Gastrocnemius medialis (tissue), 4 donors: ENCODE measurements at places on chromosomes 11 and 22. TPM values are rescaled to one million over a fixed set of nuclear protein-coding genes. Genes with fewer than 3 reads are reported as not detected.

TRPM5 gene
- not detected for total RNA-seq

PHETA2 gene
- 1.8 TPM for total RNA-seq

GAB4 gene
- total RNA-seq = not detected

CDCA5 gene
- 1.3 TPM for total RNA-seq

OR51B4 gene
- total RNA-seq = not detected

USP2 gene
- total RNA-seq = 31.8 TPM

TRIM6 gene
- total RNA-seq = 0.29 TPM

SLC17A6 gene
- total RNA-seq = not detected

A4GALT gene
- 5.8 TPM for total RNA-seq

DNA sequence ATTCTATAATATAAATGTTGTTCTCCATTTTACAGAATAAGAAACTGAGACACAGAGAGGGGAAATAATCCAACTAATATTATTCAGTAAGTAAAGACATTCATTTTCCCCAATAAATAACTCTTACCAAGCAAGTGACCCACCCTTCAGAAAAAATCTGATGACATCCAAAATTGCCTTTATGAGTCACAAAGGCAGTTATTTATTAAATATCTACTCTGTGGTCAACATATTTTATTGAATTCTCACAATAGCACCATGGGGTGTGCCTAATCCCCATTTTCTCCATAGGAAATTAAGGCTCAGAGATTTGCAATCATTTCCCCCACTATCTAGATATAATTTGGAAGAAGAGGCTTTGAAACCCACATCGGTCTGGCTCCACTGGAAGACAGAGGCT, 161.5 kb upstream of the ISX start:
- H3K36me3 ChIP-seq = no peaks in the 10 kb centered on the region
- no peaks in the 10 kb centered on the region for H3K27me3 ChIP-seq
- no peaks in the 10 kb centered on the region for H3K4me1 ChIP-seq
- DNase-seq = no peak

DNA sequence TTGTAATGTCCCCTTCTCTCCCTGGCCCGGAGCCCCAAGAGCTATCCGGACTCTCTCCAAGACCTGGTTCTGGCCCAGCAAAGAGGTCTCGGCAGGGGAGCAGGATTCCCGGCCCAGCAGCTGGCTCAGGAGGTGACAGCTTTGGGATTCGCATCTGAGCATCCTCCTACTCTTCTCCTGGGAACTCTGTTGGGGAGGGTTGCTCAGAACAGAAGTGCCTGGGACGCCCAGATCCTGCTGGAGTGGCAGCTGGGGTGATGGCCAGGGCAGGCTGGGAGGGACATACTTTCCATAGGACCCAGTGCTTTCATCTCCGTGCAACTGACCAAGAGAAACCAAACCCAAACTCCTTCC, 83.6 kb upstream of the PRODH start:
- H3K4me1 ChIP-seq = no peaks in the 10 kb centered on the region
- H3K27me3 ChIP-seq = peaks cover 2% of the 10 kb centered on the region
- DNase-seq = no peak
- no peak overlapping the region for H3K4me3 ChIP-seq
- no peak overlapping the region for H3K27ac ChIP-seq

GRCh38 chr11:27205250-27205649, 157.8 kb downstream of the CCDC34 start:
- DNase-seq = no peak
- no peak overlapping the region for H3K27ac ChIP-seq
- H3K36me3 ChIP-seq = no peaks in the 10 kb centered on the region
- peaks cover 42% of the 10 kb centered on the region for H3K4me1 ChIP-seq
- no peak overlapping the region for H3K4me3 ChIP-seq

- no peaks in the 10 kb centered on the region for H3K36me3 ChIP-seq
- H3K27me3 ChIP-seq = no peaks in the 10 kb centered on the region
- no peak for DNase-seq
- peaks cover 33% of the 10 kb centered on the region for H3K4me1 ChIP-seq
- peak overlapping the region; percentile 85 for H3K27ac ChIP-seq
These were observed 559 bp downstream of the MRTFA start for GRCh38 chr22:40635940-40636379.

- no peaks in the 10 kb centered on the region for H3K36me3 ChIP-seq
- H3K4me1 ChIP-seq = no peaks in the 10 kb centered on the region
- no peaks in the 10 kb centered on the region for H3K27me3 ChIP-seq
- H3K4me3 ChIP-seq = no peak overlapping the region
These were observed 76.3 kb downstream of the BUD13 start for GRCh38 chr11:116696381-116696941.

- H3K27me3 ChIP-seq = peaks cover 20% of the 10 kb centered on the region
- H3K4me1 ChIP-seq = no peaks in the 10 kb centered on the region
- no peak overlapping the region for H3K27ac ChIP-seq
- no peaks in the 10 kb centered on the region for H3K36me3 ChIP-seq
- no peak overlapping the region for H3K4me3 ChIP-seq
- DNase-seq = no peak
These were observed 32.9 kb downstream of the TST start for GRCh38 chr22:36986242-36986821.

GRCh38 chr11:65695459-65696241, 16.4 kb upstream of the KAT5 start:
- no peak overlapping the region for H3K27ac ChIP-seq
- no peaks in the 10 kb centered on the region for H3K4me1 ChIP-seq
- no peaks in the 10 kb centered on the region for H3K36me3 ChIP-seq
- H3K27me3 ChIP-seq = no peaks in the 10 kb centered on the region
- no peak overlapping the region for H3K4me3 ChIP-seq
- no peak for DNase-seq

GRCh38 chr11:73995247-73995646, 12.6 kb upstream of the UCP2 start:
- H3K27ac ChIP-seq = no peak overlapping the region
- H3K4me1 ChIP-seq = no peaks in the 10 kb centered on the region
- no peaks in the 10 kb centered on the region for H3K36me3 ChIP-seq
- no peak overlapping the region for H3K4me3 ChIP-seq

DNA sequence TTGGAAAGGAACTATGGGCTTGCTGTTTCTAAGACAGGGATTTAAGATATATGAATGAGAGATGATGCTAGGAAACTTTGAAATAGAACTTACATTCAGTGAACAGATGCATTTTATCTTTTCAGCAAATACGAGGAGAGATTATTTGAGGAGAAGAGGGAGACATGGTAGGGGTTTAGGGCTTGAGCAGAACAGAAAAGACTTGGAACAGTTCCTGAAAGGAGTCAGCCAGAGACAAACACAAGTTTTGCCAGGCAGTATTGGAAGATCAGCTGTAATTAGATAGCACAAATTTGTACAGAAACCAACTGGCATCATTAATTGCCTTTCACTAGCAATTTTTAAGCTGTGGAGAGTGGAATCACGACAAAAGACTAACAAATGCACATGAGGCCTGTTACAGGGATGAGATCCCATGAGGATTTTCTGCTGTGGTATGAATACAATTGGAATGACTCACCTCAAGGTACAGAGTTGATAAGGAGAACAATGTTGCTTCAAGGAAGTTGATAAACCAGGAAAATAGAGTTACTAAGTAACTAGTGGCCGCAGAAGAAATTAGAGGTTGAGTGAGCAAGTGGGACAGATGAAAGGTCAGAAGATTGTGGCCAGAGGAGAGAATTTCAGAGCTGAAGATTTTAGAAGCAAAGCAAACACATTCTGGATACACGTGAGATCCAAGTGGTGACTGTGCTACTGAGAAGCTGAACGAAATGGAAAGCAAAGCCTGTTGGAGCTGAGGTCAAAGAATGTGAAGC, 67.9 kb downstream of the CYB5R2 start:
- no peak overlapping the region for H3K27ac ChIP-seq
- no peaks in the 10 kb centered on the region for H3K27me3 ChIP-seq
- H3K4me3 ChIP-seq = no peak overlapping the region
- no peak for DNase-seq
- peaks cover under 1% of the 10 kb centered on the region for H3K36me3 ChIP-seq

DNA sequence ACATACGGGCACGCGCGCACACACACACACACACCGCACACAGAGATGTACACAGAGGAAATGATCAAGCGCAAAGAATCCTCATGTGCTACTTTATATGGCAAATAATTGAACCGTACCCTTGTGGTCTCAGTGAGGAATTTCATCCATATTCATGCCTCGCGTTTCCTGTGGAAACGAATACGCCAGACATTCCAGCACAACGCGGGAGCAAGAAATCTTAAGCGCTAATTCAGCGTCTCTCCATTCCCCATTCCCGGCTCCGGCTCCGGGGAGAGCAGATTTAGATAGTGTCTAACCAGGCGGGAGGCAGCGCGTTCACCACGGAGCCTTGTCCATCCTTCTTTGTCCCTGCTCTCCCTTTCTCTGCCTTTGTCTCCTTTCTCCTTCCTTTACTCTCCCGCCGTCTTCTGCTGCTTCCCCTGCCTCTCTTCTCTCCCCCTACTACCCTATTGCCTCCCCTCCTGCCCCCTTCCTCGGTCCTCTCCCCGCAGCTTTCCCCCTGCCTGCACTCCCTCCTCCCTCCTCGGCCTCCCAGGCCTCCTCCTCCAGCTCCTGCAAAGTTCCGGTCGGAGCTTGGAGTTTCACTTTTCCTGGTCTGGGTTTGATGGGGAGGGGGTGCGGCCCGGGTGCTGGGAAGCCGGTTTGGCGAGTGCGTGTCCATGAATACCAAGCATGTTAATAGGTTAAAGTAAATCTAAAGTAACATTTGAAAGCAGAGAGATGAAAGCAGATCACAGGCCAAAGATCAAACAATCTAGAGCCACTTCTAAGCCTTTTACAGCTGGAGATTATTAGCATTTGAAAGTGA, 579.3 kb downstream of the BUD13 start:
- peak overlapping the region; percentile 37 for H3K4me3 ChIP-seq
- H3K36me3 ChIP-seq = no peaks in the 10 kb centered on the region
- peaks cover 4% of the 10 kb centered on the region for H3K4me1 ChIP-seq
- H3K27me3 ChIP-seq = peaks cover 29% of the 10 kb centered on the region
- DNase-seq = no peak
- no peak overlapping the region for H3K27ac ChIP-seq

GRCh38 chr11:64340671-64341335, 799 bp downstream of the CCDC88B start:
- H3K36me3 ChIP-seq = no peaks in the 10 kb centered on the region
- H3K27ac ChIP-seq = no peak overlapping the region
- H3K4me3 ChIP-seq = no peak overlapping the region
- no peaks in the 10 kb centered on the region for H3K4me1 ChIP-seq

DNA sequence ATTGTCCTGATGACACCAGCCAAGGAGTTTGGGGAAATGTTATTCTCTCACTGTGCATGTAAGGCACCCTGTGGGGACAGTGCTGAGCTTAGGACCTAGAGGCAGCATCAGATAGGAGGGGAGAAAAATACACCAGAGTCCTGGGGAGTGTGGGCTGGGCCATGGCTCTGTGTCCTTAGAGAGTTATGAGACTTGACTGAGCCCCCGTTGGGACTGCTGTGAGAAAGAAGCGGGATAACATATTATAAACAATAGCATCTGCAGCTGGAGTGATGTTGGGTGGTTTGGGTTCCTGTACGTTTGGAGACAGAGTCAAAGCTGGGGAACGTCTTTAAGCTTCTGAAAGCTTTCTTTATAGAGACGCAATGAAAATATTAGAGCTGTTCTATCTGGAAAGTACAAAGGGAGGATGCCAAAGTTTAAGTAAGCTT, 90.9 kb upstream of the CRTAM start:
- no peaks in the 10 kb centered on the region for H3K36me3 ChIP-seq
- no peak overlapping the region for H3K4me3 ChIP-seq
- no peaks in the 10 kb centered on the region for H3K27me3 ChIP-seq
- no peak for DNase-seq
- no peaks in the 10 kb centered on the region for H3K4me1 ChIP-seq
- H3K27ac ChIP-seq = no peak overlapping the region

DNA sequence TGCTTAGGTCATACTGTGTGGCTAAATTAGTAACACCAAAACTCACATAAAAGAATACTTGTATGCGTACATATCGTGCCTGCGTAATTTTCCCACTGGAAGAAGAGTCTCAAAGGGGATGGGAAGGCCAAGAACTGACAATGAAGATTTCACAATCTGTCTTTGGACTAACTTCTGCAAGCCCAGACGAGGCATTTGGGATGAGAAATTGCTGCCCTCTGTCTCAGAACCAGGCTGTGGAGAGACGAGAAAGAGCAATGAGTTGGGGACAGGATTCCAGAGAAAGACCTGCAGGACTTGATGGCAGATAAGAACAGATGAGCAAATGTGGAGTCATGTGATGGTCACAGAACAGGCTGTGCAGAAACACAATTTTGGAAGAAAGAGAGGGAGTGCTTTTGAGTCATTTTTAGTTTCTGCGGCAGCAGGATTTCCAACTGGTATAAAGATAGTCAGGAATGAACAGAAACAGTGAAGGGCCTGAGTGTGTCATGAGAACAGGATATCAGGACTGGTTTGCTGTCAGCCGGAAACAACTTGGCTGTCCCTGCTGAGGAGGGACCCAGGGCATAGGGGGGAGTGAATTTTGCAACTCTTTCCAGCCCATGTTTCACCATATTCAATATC, 82.7 kb upstream of the CTSC start:
- no peaks in the 10 kb centered on the region for H3K36me3 ChIP-seq
- no peak overlapping the region for H3K4me3 ChIP-seq
- no peaks in the 10 kb centered on the region for H3K27me3 ChIP-seq
- DNase-seq = peak; percentile 22
- H3K4me1 ChIP-seq = no peaks in the 10 kb centered on the region
- H3K27ac ChIP-seq = peak overlapping the region; percentile 69

GRCh38 chr11:103649401-103649895, 387.0 kb upstream of the DDI1 start:
- H3K27me3 ChIP-seq = no peaks in the 10 kb centered on the region
- DNase-seq = no peak
- H3K27ac ChIP-seq = no peak overlapping the region
- no peaks in the 10 kb centered on the region for H3K36me3 ChIP-seq

- DNase-seq = no peak
- H3K27ac ChIP-seq = no peak overlapping the region
- H3K27me3 ChIP-seq = no peaks in the 10 kb centered on the region
These were observed 109.8 kb upstream of the SERPIND1 start for GRCh38 chr22:20663941-20664593.

GRCh38 chr11:34512840-34513681, 533 bp downstream of the ELF5 start:
- no peaks in the 10 kb centered on the region for H3K36me3 ChIP-seq
- no peak overlapping the region for H3K27ac ChIP-seq
- no peak overlapping the region for H3K4me3 ChIP-seq
- no peak for DNase-seq
- no peaks in the 10 kb centered on the region for H3K4me1 ChIP-seq

GRCh38 chr11:20277014-20277413, 86.5 kb upstream of the HTATIP2 start:
- no peaks in the 10 kb centered on the region for H3K4me1 ChIP-seq
- no peak overlapping the region for H3K27ac ChIP-seq
- no peak for DNase-seq
- no peaks in the 10 kb centered on the region for H3K36me3 ChIP-seq
- no peak overlapping the region for H3K4me3 ChIP-seq
- H3K27me3 ChIP-seq = no peaks in the 10 kb centered on the region

GRCh38 chr11:121070951-121071845, 29.8 kb upstream of the TECTA start:
- H3K4me3 ChIP-seq = no peak overlapping the region
- DNase-seq = no peak
- no peaks in the 10 kb centered on the region for H3K4me1 ChIP-seq
- H3K27me3 ChIP-seq = no peaks in the 10 kb centered on the region
- H3K27ac ChIP-seq = no peak overlapping the region
- H3K36me3 ChIP-seq = no peaks in the 10 kb centered on the region

- no peak for DNase-seq
- no peaks in the 10 kb centered on the region for H3K4me1 ChIP-seq
- H3K4me3 ChIP-seq = no peak overlapping the region
- H3K27ac ChIP-seq = no peak overlapping the region
These were observed 14.7 kb downstream of the LUZP2 start for GRCh38 chr11:24511511-24511910.
